Right lobe of liver (tissue), 6 donors: ENCODE measurements at places on chromosomes 6 and 20.
A peak's percentile ranks its signal among the peaks of the same experiment; 100 is the strongest.

GRCh38 chr20:17843246-17844132, 125.1 kb downstream of the SNX5 start:
- no peak for DNase-seq
- H3K36me3 ChIP-seq, result no peaks in the 10 kb centered on the region
- H3K4me3 ChIP-seq, result no peak overlapping the region
- no peaks in the 10 kb centered on the region for H3K27me3 ChIP-seq
- H3K4me1 ChIP-seq, result no peaks in the 10 kb centered on the region

DNA sequence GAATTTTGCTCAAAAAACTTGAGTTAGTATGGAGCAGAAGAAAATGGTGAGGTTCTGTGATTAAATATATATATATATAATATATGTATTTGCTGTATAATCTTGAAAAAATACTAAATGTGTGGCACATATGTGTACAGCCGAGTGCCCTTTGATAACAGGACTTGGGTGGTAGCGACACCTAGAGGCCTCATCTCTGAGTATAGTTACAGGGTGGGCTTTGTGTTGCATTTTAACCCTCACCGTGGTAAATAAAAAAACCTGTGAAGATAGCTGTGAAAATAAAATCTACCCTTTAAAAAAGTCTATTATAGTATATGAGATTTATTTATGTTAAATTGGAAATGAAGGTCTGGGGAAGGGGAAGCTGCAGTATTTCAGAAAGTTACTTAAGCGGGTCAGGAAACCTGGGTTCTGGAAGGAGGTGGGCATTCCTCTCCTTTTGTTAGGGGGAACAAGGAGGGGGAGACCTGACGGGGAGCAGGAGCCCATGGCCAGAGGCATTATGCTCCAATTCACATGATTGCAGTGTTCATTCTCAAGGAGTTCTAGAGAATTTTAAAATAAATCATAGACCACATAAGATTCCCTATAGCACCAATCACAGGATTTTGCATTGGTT, 82.7 kb downstream of the SH3BGRL2 start:
- H3K4me1 ChIP-seq, result no peaks in the 10 kb centered on the region
- no peaks in the 10 kb centered on the region for H3K27me3 ChIP-seq
- peak; percentile 32 for DNase-seq

GRCh38 chr6:10449751-10450150, 34.9 kb upstream of the TFAP2A start:
- no peaks in the 10 kb centered on the region for H3K4me1 ChIP-seq
- H3K36me3 ChIP-seq, result no peaks in the 10 kb centered on the region
- H3K27me3 ChIP-seq, result no peaks in the 10 kb centered on the region
- no peak overlapping the region for H3K4me3 ChIP-seq

GRCh38 chr6:20463396-20463795, 61.7 kb downstream of the E2F3 start:
- no peak overlapping the region for H3K4me3 ChIP-seq
- H3K27me3 ChIP-seq, result no peaks in the 10 kb centered on the region
- H3K36me3 ChIP-seq, result no peaks in the 10 kb centered on the region
- no peak for DNase-seq
- no peaks in the 10 kb centered on the region for H3K4me1 ChIP-seq

- H3K4me1 ChIP-seq, result peaks cover 1% of the 10 kb centered on the region
- no peak overlapping the region for H3K27ac ChIP-seq
- H3K36me3 ChIP-seq, result peaks cover 66% of the 10 kb centered on the region
- no peaks in the 10 kb centered on the region for H3K27me3 ChIP-seq
Measured at GRCh38 chr20:17946040-17946439, 22.6 kb downstream of the SNX5 start.

DNA sequence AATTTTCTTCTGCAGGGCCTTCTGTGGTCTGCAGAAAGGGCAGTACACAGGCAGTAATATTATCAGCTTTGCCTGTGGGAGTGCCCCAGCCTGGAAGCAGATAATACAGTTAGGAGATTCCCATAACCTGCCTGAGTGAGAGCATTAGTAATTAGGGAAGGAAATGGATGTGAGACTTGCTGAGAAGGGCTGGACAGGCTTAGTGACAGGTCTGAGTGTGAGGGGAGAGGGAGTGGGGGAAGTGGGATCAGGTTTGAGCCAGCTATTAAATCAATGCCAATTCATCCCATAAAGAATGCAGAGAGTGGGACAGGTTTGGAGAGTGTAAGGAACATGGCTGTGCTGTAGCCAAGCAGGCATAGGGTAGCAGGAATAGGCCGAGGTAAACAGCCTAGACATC, 10.1 kb upstream of the CFAP206 start:
- no peaks in the 10 kb centered on the region for H3K27me3 ChIP-seq
- DNase-seq, result no peak
- no peak overlapping the region for H3K4me3 ChIP-seq
- H3K4me1 ChIP-seq, result no peaks in the 10 kb centered on the region
- no peak overlapping the region for H3K27ac ChIP-seq
- H3K36me3 ChIP-seq, result no peaks in the 10 kb centered on the region

DNA sequence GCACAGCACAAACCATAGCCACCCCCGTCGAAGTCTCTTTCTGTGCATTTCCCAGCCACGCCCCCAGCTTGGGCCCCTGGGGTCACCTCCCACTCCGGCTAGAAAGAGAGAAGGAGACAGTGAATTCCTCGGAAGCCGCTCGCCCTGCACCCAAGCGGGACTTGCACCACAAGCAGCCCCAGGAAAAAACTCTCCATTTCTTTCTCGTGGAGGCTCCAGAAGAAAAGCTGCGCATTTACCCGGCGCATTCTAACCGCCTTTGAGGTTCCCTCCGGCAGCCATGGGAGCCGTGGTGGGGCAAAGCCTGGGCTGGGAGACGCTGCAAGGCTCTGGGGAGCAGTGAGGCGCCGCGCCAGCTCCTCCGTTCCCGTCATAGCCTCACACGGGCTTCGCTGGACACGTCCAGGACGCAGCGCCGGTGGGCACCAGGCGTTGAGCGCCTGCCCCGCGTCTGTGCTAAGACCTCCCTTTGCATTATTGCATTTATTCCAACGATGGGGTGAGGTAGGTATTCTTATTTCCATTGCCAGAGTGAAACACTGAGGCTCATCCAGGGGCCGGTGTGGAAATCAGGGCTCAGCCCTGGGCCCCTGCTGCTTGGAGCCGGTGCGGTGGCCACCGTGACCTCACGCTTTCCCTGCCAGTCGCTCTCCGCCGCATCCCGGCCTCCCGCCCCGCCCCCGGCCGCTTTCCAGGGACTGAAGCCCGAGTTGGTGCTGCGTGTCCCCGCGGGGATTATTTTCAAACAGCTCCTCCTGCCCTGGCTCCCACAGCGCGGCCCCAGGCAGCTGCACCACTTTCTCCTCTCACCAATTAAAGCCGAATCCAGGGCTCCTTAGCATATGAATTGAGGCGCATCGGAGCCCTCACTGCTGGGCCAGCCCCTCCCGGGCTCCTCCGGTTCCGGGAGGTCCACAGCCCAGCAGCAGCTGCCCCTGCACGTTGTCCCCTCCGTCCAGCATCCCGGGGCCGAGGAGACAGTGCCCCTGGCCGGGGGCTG, 148.3 kb upstream of the AFDN start:
- no peaks in the 10 kb centered on the region for H3K27me3 ChIP-seq
- H3K4me1 ChIP-seq, result no peaks in the 10 kb centered on the region
- H3K4me3 ChIP-seq, result peak overlapping the region; percentile 53
- DNase-seq, result peak; percentile 84
- no peaks in the 10 kb centered on the region for H3K36me3 ChIP-seq

DNA sequence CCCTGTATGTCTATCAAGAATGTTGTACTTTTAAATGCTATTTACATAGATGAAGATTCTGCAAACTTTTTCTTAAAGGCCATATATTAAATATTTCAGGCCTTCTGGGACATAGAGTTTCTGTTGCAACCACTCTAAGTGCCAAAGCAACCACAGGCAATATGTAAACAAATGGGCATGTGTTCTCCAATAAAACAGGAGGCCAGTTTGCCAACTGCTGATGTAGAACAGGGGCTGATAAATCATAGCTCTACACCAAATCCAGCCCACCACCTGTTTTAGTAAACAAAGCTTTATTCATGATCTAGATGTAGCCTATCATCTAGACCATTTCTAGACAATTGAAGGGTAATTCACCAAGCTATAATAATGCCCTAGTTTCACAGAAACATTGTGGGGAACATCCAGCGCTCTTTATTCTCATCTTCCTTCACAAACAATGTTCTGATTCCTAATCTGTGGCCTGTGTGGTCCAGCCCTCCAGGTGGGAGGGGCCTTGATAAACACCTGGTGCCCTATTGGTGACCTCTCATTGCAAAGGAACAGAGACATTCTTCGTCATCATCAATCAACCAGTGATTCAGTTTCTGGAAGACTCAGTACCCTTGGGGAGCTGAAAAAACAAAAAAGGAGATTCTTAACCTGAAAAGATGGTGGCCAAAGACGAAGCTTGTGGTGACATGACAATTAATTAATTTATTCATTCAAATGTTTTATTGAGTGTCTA, 80.2 kb downstream of the PREP start:
- no peaks in the 10 kb centered on the region for H3K27me3 ChIP-seq
- H3K4me3 ChIP-seq, result no peak overlapping the region
- DNase-seq, result no peak
- H3K27ac ChIP-seq, result no peak overlapping the region
- no peaks in the 10 kb centered on the region for H3K4me1 ChIP-seq

DNA sequence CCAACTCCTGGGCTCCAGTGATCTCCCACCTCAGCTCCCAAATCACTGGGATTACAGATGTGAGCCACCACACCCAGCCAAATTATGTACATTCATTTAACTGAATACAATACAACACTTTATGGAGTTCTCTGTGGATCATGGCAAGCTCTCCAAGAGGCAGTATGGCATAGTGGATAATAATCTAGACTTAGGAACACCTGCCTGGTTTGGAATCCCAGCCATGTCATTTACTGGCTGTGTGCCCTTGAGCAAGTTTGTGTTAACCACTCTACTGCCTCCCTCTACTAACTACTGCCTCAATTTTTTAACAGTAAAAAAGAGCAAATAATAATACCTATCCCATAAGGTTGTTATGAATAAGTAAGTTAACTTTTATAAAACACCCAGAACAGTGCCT, 1.9 kb upstream of the ETV7 start:
- H3K27ac ChIP-seq, result no peak overlapping the region
- H3K27me3 ChIP-seq, result no peaks in the 10 kb centered on the region
- no peak for DNase-seq
- H3K4me3 ChIP-seq, result no peak overlapping the region
- no peaks in the 10 kb centered on the region for H3K36me3 ChIP-seq
- H3K4me1 ChIP-seq, result no peaks in the 10 kb centered on the region
